Suprapubic skin (tissue), 4 donors: ENCODE measurements at places on chromosomes 4 and X.

DNA sequence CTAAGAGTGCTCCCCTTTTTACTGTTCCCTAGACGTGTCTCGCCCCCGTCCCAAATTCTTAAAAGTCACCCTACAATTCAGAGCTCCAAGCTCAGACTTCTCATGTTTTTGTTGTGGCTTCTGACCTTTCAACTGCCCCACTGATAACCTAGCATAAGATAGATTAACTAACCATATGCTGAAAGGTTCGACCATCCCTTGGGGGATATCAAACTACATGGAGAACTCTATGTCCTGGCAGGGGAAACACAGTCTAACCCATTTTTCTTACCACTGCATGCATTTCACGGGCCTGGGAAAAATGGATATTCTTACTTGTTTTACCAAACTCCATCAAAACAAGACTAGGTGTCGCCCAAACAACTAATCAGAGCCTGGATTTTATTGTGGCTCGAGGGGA lies 236.4 kb upstream of the MID1 start:
- DNase-seq, result no peak

DNA sequence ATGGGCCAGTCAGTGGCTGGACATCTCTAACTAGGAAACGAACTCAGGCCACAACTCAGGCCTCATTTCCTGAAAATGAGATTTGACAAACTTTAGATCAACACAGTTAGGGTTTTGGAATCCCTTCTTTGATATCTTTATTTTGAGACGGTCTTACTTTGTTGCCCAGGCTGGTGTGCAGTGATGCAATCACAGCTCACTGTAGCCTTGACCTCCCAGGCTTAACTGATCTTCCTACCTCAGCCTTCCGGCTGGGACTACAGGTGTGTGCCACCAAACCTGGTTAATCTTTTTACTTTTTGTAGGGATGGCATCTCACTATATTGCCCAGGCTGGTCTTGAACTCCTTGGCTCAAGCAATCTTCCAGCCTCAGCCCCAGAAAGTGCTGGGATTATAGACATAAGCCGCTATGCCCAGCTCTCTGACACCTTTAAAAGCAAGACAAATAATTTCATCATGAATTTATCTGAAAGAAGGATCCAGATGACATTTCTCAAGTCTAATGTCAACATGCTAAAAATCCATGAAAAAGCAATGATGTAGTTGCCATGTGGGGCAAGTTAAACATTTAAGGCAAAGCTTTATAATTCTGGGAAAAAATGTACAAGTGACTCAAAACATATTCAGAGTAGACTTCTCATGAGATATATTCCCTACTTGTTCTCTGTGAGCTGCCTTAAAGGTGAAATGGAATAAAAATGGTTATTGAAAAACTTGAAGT lies 89.1 kb upstream of the CBR4 start:
- no peak for DNase-seq

DNA sequence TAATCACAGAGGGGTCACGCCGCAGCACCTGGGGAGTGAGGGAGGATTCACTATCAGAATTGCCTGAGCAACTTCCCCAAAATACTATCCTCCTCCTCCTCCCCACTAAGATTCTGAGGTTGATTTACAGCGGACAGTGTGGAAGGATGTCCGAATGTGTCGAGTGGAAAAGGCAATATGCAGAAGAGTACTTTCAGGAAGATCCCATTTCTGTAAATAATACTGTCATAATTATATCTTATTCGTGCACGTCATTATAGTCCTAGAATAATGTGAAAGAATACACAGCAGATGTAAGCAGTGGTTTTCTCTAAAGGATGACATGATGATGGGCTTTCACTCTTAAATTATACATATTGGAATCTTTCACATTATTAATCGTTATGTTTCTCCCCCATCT lies 149.8 kb upstream of the NOCT start:
- DNase-seq, result no peak

- DNase-seq, result no peak
Measured at GRCh38 chr4:72558655-72559054, 10.4 kb downstream of the ADAMTS3 start.

- no peak for DNase-seq
Measured at GRCh38 chrX:133332737-133333136, 82.6 kb downstream of the GPC4 start.

DNA sequence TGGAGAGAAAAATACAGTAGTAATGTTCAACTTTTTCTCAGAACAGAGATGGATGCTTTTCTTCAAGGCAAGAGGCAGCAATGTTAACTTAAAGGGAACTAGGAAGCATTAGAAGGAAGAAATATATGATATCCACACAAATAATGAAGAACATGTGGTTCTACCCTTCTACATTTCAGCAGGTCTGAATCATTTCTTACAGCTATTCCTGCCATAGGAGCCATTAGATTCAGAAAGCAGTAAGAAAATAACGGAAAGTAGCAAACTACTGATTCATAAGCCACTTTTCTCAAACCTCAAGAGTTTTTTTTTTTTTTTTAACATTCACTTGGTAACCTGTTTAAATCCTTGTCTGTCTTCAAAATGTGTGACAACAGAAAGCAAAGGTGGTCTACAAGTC lies 1251.6 kb upstream of the AGA start:
- no peak for DNase-seq

DNA sequence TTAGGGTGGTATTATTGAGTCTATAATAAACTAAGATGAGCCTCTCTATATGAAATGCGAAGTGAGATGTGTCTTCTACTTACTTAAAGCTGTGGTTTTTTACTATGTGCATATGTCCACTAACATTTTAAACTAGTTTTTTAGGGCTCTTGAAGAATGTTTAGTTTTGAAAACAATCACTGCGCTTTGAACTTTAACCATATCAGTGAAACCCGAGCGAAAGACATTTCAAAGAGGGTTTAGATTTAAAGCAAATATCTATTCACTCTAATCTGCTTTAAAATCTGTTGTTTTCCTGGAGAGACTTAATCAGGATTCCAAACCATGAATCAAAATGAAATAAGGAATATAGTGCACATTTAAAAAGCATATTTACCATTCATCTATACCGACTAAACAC lies 24.8 kb upstream of the SLC7A11 start:
- no peak for DNase-seq

DNA sequence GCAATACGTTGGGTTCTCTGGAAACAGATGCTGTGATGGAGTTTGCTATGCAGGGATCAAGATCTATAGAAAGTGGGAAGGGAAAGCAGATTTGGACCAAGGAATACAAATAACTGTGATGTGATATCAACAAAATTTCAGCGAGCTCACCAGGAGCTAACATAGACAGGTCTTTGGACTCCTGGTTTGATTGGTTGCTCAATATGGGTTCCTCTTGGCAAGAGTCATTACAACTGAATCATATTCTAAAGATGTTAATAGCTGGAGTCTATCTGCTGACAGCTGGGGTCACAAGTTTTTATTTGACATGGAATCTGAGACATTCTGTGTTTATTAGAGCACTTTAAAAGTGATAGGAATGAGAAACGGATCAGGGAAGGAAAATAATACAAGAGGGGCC lies 637.6 kb upstream of the GNPDA2 start:
- DNase-seq, result no peak

- no peak for DNase-seq
Measured at GRCh38 chr4:26124753-26125321, 196.0 kb upstream of the RBPJ start.

DNA sequence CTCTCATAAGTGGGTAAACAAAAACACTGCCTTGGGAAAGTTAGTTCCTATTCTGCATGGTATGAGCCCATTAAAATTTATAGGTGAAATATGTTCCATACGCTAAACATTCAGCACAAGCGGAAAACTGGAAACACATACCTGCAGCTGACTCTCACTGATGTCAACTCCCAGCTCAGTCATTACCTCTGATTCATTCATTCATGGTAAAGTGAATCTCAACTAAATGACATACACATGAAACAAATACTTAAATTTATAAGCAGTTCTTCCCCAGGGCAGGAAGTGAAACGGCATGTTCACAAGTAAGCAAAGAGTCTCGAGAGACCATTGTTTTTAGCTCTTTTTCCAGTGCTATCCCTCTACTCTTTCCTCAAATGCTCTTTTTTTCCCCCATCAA lies 1.6 kb downstream of the SLC10A6 start:
- DNase-seq, result no peak

DNA sequence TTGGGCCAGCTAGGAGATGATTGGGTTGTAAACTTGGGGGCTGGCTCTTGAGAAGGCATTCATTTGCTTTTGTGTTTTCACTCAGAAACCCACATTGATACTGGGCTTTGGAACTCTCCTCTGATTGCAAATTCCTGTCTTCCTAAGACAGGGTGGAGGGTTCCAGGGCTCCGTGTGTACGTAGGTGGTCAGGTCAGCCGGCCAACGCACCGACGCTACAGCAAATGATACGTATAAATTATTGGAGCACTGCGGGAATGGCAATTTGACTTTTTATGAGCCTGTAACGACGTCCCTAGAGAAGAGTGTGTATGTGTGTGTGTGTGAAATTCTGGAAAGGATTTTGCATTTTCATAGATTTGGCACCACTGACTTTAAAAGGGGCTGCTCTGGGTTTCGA lies 236.9 kb downstream of the SHOX start:
- DNase-seq, result no peak

- no peak for DNase-seq
Measured at GRCh38 chrX:23786268-23786815, 3.4 kb downstream of the SAT1 start.

DNA sequence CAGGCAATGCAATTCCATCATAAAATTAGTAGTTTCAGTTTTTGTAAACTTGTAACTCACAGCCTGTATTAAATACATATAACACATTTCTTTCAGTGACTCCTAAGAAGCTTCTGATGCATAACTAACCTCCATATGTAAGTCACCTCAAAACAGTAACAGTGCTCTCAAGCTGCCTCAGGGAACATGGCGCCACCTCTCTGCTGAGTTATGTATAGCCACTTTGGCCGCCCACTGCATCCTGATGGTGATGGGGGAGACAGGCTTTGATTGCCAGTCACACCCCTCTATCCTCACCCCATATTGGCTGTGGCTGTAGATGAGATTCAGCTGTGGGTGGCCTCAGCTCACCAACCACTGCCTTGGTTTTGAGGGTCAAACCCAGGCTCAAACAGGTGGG lies 54.3 kb downstream of the LRBA start:
- DNase-seq, result no peak

GRCh38 chr4:175823015-175823742 lies 11.1 kb upstream of the GPM6A start:
- no peak for DNase-seq

DNA sequence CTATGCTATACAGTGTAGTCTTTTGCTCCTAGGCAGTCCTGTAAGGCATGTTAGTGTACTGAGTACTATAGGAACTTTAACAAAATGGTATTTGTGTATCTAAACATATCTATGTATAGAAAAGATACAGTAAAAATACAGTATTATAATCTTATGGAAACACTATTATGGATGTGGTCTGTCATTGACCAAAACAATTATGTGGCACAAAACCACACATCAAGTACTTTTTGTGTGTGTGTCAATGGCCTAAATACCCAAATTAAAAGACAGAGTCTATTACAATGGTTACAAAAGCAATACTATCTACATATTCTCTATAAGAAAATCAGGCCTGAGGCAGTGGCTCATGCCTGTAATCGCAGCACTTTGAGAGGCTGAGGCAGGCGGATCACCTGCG lies 610.2 kb upstream of the NDST4 start:
- no peak for DNase-seq

- no peak for DNase-seq
Measured at GRCh38 chr4:81715757-81716156, 244.1 kb upstream of the RASGEF1B start.

- DNase-seq, result no peak
Measured at GRCh38 chr4:154677923-154678322, 65.5 kb upstream of the FGG start.

DNA sequence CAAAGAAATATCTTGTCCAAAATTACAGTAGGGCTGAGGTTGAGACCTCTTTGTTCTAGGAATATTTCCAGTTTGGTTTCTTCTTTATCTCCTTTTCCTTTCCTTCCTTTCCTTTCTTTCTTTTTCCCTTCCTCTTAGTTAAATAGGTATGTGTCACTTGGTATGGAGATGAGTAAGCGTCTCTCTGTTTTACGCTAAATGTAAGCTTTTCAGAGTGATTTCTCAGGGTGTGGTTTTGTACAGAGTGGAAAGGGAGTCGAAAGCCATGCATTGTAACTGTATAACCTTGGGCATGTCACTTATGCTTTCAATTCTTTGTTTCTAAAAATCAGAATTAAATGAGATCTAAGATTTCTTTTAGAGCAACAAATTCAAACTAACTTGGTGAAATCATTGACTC lies 54.8 kb downstream of the TLL1 start:
- DNase-seq, result no peak

GRCh38 chr4:139575072-139575471 lies 19.1 kb upstream of the SETD7 start:
- no peak for DNase-seq

GRCh38 chr4:184475096-184475461 lies 729 bp upstream of the IRF2 start:
- peak; percentile 86 for DNase-seq
